ENCODE measurements at places on chromosomes 16 and 17.

DNA sequence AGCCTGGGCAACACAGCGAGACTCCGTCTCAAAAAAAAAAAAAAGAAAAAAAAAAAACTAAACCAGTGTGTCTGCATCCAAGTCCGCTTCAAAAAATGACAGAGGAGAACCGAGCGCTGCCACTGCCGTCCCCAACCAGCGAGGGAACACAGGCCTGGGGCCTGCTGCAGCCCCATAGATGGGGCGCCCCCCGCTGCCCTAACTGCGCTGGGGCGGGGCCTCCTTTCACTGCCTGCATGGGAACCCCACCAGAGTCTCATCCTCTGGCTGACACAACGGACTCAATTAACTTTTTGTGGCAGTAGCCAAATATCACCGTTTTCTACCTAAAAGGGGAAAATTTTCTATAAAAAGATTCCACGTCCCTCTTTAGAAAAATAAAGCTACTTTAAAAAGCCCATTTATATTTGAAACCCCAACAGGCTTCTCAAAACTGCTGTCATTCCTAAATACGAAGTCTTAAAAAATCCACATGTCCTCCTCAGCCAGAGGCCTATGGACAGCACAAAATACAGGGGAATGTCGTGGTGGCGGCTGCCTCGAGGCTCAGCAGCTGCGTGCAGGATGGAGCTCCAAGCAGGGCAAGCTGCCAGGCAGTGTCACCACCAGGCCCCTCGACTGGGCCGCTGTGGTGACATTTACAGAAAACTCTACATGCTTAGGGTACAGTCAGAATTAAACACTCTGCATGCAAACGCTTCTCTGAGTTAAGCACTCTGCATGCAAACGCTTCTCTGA lies 30.3 kb downstream of the KLHDC4 start:
- no peak for DNase-seq

DNA sequence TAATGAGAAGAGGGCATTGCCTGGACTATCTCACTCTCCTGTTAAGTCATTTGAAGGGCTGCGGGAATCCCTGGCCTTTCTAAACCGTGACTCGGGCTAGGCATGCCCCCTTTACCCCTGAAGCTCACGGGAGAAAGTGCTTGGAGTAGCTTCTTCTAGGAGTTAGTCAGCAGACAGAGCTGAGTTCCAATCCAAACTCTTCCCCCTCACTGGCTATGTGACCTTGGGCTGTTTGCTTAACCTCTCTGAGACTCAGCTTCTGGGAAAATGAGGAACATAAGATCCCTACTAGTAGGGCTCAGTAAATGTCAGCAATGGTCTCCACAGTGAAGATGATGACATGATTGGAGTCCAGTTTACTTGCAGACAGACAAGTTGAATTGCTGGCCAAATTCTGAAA lies 5.7 kb upstream of the B9D1 start:
- no peak for DNase-seq

DNA sequence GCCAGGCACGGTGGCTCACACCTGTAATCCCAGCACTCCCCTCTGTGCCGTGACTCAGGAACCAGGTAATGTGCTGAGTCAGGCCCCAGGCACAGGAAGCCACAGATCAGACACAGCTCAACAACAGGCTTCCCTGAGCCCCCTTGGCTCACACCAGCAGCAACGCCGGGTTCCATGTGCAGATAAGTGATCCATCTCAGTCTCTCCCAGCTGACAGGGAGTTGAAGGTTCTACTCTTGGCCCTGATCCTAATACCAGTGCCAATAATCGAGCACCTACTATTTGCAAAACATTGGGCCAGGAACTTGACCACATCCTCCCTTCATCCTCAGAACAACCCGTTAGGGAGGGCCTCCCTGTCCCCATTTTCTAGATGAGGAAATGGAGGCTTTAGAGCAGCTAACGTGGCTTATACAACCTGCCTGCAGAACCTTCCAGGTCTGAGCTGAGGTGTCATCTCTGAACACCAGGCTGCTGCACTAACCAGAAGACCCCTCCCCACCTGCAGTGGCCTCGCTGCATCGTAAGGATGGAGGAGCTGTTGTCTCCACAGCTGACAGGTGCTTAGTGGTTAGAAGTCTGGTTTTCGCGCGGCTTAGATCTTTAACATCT lies 64.8 kb upstream of the AMZ2 start:
- no peak for DNase-seq

DNA sequence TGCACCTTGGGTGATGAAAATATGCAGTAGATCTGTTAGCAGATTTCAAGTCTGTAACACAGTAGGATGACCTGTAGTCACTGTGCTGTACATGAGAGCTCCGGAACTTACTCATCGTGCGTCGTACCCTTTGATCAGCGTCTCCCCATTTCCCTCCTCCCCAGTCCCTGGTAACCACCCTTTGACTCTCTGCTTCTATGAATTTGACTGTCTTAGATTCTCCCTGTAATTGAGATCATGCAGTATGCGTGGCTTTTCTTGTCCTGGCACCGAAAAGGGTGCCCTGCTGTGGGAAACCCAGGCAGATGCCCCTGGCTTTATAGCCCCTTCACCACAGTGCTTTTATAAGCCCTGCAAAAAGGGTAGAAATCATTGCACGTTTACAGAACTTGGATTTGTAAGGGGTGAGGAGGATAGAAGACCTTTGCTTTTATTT lies 20.5 kb downstream of the CLEC16A start:
- no peak for DNase-seq

- no peak for DNase-seq
These were observed 284.1 kb upstream of the CDH5 start for GRCh38 chr16:66082424-66082823.

GRCh38 chr17:6109536-6109935 lies 39.4 kb downstream of the WSCD1 start:
- no peak for DNase-seq

DNA sequence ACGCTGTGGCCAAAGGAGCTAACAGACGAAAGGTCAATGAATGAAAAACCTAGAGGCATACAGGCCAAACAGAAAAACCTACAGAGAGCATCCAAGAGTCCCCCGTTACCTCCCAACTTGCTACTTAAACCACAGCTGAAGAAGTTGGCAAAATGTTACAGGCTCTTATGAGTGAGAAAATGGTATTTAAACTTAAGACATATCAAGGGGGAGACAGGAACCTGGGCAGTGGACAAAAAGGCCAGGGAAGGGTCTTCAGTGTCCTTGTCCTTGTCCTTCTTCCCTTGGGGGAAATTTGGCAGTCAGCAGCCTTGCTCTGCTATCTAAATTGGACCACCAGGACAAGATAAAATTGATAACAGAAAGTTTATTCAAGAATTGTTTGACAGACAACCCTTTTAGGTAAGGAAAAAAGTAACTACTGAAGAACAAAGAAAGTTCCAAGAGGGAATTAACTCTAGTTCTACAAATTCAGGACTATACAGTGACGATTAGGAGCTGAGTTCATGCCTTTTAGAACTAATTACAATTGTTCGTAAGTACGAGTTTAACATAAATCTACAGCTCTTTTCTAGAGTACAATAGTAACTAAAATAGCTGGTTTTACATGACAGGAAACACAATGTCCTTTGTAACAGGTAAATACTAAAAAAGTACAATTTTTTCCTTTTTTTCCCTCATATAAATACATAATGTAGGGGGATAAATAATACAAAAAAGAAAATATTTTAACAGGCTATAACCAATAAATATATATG lies 3.8 kb upstream of the HOXB2 start:
- no peak for DNase-seq

DNA sequence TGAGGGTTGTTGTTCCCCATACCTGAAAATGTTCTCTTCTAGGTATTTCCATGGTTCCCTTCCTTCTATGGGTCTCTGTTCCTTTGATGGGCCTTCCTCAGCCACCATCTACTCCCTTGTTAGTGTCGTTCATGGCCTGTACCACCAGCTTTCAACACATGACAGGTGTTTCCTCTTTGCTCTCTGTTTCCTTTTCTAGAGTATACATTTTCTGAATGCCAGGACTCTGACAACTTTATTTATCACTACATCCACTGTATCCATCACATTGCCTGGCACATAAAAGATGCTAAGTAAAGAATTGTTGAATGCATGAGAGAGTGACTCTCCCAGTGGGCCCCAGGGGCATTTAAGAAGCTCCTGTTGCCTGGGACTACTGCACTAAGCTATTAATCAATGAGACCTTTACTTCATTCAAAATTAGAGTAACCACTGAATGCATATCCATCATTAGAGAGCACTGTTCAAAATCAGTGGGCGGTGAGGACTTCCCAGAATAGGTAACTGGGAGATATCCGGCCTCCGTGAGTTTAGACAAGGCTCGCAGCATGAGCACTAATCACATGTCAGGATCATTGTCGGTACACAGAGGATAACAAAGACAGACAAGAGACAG lies 255.0 kb downstream of the CBLN1 start:
- no peak for DNase-seq

- DNase-seq = no peak
These were observed 58.7 kb upstream of the LYRM9 start for GRCh38 chr17:27951872-27952271.
